Stimulated activated CD8-positive, alpha-beta memory T cell treated with anti-CD3 and anti-CD28 coated beads, Interleukin-2, amount 100 ng/mL, for 1 hour (primary cell): ENCODE measurements at places on chromosomes 5 and 9.

DNA sequence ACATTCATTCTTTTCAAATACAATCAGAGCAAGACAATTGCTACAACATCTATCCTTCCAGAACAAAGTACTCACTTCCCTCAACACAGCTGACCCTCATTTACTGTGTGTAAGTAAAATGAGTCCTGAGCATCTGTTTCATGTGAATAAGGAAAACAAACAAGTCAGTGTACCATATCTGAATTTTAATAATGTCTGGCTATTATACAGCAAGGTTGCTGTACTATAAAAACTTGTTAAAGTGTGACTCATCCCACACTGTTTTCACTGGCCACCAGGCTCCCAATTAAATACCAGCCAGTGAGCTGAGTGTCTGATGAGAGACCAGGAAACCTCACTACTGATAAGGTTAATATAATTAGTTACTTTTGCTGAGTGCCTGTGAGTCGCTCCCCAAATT lies 339.8 kb downstream of the AGTPBP1 start:
- no peak for DNase-seq

DNA sequence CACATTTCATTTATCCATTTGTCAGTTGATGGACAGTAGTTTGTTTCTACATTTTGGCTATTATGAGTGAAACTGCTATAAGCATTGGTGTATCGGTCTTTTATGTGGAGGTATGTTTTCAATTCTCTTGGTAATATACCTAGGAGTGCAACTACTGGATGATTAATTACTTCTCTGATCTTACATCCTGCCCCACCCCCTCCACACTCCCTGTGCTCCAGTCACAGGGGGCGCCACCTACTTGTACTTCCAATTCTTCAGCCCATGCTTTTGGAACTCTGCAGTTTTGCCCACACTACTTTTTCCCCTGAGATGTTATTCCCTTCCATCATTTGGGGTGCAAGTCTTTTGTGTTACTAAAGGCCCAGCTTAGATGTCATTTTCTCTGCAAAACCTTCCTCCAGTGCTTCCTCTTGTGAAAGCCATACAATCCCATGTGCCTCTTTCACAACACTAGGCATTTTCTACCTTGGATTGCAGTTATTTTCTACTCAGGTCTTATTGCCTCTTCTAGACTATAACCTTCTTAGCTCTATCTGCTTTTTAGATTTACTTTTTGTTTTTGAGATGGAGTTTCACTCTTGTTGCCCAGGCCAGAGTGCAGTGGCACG lies 42.1 kb downstream of the SEC61B start:
- no peak for DNase-seq

DNA sequence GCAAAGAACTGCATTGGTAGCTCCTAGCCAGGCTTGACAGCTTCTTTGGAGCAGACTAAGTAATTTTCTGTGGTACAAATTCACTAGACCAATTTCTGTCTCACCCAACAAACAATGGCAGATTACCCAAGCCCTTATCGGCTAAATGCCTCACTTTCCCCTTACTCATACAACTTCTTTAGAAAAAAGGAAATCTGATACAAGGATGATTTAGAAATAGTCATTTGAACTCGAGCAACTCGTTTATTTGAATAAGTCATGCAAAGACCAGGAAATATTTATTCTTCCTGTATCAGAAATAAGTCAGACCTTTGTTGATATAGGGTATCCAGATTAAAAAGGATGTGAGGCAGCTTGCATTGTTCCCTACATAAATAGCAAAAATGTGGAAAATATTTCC lies 170.4 kb upstream of the CDH6 start:
- no peak for DNase-seq

GRCh38 chr5:173583346-173583745 lies 33.1 kb downstream of the BOD1 start:
- DNase-seq: no peak

- DNase-seq: no peak
These were observed 63.1 kb downstream of the TMOD1 start for GRCh38 chr9:97564291-97565175.

GRCh38 chr5:159515909-159516415 lies 185.7 kb upstream of the IL12B start:
- peak; percentile 12 for DNase-seq

- no peak for DNase-seq
These were observed 23.4 kb downstream of the PHF2 start for GRCh38 chr9:93599571-93600403.

GRCh38 chr5:177972613-177973012 lies 23.4 kb downstream of the PROP1 start:
- DNase-seq: no peak

- DNase-seq: no peak
These were observed 1046.9 kb upstream of the WWC1 start for GRCh38 chr5:167244583-167244982.

GRCh38 chr9:88530051-88530450 lies 4.9 kb upstream of the NXNL2 start:
- DNase-seq: no peak

DNA sequence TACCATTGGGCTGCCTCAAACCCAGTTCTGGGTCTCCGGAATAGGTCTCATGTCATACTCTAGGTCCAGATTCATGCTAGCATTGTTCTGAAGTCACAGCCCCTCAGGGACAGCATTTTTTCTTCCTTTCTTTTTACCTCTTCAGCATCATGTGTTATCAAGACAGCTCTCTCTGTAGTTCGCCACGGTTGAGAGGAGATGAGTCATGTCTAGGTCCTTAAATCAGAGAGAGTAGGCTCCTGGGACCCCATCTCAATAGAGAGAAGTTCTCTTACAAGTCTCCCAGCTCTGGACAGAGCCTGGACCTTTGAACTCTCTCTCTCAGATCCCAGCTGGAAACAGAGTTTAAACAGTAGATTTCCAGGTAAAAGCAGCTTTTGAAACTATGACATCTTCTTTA lies 332.4 kb upstream of the CD180 start:
- DNase-seq: no peak

GRCh38 chr9:69857131-69857530 lies 36.5 kb downstream of the CFAP95 start:
- no peak for DNase-seq

DNA sequence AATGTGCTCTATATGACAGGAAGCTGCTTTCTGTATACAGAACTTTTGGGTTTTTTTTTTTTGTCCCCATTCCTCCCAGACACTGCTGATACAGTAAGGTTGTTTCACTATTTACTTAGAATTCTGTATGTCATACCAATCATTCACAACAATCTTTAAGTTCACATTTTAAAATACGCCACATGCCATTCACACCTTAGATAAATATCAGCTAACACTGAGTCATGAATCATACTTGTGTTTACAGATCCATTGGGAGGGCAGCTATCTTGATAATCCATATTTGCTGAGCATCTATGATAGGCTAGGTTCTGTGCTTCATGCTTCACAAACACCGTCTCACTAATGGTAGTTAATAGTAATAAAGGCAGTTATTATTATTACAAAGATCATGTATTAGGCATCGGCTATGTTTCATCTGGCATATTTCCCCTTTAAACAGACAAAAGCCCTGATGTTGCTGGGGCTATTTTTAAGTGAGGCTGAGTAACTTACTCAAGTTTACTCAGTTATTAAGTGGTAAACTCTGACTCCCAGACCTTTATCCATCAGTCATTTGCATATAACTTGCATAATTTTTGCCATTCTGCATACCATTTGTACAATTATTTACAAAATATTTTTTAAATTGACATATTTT lies 152.2 kb upstream of the HMHB1 start:
- DNase-seq: no peak

DNA sequence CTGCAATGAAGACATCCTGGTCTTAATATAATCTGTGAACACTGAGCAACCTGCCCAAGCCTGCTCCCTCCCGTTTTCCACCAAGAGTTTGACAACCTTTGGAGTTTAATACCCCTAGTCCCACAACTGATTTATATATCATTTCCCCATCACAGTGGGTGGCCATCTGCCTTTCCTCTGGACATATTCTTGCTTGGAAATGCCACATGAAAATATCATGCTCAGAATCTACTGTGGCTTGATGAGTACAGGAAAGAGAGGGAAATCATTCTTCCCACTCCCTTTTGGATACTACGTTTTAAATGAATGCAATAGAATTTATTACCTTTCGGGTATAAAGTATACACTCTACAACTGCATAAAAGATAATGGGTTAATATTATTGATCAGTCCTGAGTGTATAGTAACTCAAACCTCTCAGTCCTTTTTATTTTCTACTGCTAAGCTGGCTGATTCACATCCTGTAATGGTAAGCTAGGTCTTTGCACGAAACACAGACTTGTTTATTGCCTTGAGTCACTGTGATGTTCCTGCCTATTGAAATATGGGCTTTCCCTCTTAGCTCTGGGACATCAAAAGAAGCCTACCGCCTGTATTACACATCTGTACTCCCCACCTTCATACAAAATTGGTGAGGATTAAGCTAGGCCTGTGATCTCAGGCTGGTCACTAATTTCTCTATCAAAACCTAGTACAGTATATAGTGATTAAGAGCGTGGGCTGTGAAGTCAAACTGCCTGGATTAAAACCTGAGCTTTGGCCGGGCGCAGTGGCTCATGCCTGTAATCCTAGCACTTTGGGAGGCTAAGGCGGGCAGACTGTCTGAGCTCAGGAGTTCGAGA lies 67.6 kb upstream of the NR5A1 start:
- DNase-seq: no peak

GRCh38 chr9:121577572-121577971 lies 73.9 kb upstream of the DAB2IP start:
- no peak for DNase-seq

DNA sequence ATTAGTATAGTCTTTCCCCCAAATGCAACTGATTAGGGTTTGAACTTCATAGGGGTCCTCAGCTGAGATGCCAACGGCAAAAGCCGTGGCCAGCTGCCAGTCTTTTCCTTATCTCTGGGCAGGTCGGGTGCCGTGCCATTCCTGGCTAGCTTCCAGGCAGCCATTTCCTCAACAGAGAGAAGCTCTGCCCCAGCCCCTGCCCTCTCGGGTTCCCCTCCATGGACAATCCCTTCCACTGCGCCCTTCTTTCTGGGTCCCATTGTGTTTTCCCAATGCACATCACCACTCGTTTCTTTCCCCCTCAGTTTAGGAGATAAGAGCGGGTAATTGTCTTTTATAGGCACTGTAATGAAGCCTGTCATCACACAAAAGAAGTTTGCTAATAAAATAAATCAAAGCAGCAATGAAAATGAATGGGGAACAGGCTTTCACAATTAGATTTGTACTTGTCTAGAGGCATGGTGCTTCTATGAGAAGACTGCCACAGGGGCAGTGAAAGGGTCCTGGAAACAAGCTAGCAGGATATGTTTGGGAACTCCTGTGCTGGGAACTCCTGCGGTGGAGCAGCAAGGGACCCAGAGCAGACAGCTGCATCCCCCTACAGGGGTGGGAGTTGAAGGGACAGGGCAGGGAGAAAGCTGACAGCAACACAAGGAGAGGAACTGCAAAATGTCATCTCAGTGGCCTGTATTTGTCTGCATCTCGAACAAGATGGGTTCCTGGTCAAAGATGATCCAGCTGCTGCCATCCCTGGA lies 48.0 kb upstream of the SAP30L start:
- DNase-seq: no peak

- no peak for DNase-seq
These were observed 18.9 kb upstream of the NSMF start for GRCh38 chr9:137477778-137478612.

DNA sequence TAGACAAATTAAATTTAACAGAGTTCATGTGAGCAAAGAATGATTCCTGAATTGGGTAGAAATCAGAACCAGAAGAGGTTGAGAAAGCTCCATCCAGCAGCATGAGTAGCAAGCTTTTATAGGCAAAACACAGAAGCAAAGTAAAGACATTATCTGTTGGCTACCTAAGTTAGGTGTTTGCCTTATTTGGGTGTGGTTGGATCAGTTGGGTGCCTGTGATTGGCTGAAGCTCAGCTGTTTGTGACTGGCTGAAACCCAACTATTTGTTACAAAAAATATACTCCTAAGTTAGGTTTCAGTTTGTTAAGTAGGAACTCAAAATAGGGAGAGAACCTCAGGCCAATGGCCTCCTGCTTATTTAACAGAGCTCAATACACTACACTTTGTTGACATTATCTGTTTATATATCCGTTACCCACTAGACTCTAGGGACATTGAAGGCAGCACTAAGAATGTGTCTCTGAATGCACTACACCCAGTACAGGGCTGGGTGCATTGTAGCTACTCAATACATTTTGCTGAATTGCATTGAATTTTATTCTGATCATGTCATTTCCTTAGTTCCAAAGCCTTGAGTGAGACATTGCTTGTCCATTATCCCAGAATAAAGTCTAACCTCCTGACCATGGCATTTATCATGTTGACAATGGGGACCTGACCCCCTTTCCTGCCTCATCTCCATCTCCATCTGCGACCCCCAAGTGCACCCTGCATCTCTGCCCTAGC lies 98.7 kb downstream of the CCDC192 start:
- DNase-seq: no peak

DNA sequence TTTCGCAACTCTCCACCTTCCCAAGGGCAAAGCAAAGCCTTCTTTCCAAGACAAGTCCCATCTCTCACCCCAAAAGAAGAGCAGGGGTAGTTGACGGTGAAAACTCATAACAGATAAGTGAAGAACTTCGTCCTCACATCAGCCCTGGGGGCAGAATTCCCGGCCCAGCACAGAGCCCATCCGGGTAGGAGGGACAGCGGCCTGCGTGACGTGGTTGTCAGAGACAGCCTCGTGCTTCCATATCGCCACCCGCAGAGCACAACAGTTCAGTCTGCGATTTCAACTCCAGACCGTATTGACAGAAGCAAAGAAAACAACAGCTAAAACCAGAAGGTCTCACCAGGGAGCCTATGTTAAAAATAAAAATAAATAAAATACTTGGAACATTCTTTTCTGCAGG lies 273.2 kb downstream of the SYK start:
- DNase-seq: no peak

- no peak for DNase-seq
These were observed 64.7 kb downstream of the BRINP1 start for GRCh38 chr9:119304555-119304954.

GRCh38 chr9:126326228-126327005 lies at the start of gene MVB12B:
MVB12B (plus strand) TSS chr9:126326829; CDS start chr9:126326930, 101 bp downstream.
- DNase-seq: no peak

DNA sequence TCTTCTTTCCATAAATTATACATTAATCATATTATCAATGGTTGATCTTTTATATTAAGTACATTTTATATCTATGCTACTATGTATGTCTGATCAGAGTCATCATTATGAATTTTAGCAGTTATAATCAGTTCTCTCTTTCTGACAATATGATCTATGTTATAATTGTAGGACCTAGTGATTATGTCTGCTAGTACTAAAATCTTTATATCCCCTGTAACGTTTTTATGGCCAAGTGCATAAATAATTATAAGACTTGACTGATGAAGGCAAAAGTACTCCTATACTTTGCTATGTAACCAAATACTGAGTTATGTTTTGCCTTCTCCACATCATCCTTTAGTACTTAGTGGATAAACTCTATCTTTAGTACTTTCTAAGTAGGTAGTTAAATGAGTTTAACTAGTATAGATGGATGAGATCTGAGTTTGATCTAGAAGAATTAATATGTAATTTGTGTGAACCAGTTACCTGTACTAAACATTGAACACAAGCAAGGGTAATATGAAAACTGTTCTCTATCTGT lies 75.4 kb downstream of the SLF1 start:
- no peak for DNase-seq

GRCh38 chr5:81763294-81763928 lies 12.5 kb upstream of the SSBP2 start:
- DNase-seq: no peak
